ENCODE measurements at places on chromosomes 2 and 18. TPM values are rescaled to one million over a fixed set of nuclear protein-coding genes. Genes with fewer than 3 reads are reported as not detected.

- DNase-seq = no peak
These were observed 3.4 kb upstream of the CCDC88A start for GRCh38 chr2:55422876-55423665.

- DNase-seq = no peak
These were observed 89.1 kb downstream of the ANTXR1 start for GRCh38 chr2:69102041-69102593.

GRCh38 chr2:220891405-220891804 is 680.7 kb downstream of the EPHA4 start:
- DNase-seq = no peak

- no peak for DNase-seq
These were observed 276.3 kb downstream of the KCNS3 start for GRCh38 chr2:18154812-18155211.

ST8SIA3 gene
- total RNA-seq = not detected

VWA3B gene
- total RNA-seq = not detected

DNA sequence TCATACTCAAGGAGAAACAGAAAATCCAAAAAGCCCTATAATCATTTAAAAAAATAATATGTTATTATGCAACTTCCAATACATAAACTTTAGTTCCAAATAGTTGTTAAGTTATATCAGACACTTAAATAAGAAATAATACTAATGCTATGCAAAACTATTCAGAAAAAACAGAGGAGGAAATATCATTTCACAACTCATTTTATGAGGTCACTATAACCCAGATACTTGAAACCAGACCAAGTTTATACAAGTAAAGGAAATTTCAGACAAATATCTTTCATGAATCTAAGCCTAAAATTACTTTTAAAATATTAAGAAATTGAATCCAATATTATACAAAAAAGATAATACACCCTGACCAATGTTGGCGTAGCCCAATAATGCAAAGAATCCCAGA is 260.8 kb downstream of the CD226 start:
- no peak for DNase-seq

RNF152 gene
- 0.10 TPM for total RNA-seq

ALLC gene
- total RNA-seq = not detected

ARHGAP28 gene
- not detected for total RNA-seq

Measured in activated naive CD4-positive, alpha-beta T cell treated with anti-CD3 and anti-CD28 coated beads, Interleukin-2, amount 50 U/mL, for 72 hours (primary cell).